Panc1 (cell line): ENCODE measurements at places on chromosomes 16 and 17.

GRCh38 chr17:40355123-40355803 lies 9.3 kb downstream of the GJD3 start:
- no peak for DNase-seq

DNA sequence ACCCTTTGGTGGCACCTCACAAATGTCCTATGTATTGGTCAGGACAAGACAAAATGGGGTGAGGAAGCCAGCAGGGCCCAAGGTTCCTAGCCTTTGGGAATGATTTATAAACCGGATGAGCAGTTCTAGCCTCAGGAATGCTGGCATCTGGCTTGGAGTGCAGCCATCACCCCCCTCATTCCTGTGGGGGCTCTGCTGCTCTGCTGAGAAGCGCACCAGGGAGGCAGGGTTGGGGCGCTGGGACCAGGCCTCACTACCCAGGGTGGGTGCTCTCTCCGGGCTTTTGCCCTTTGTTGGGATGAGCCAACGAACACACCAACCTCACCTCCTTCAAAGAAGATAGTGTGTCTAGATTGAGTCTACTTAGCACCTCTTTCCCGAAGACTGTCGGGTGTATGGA lies 39.2 kb downstream of the TMEM11 start:
- no peak for DNase-seq

- no peak for DNase-seq
Observed at GRCh38 chr16:89373355-89374110, 116.8 kb downstream of the ANKRD11 start.

GRCh38 chr17:44006272-44006597 lies 1.8 kb downstream of the NAGS start:
- DNase-seq: no peak
